ENCODE measurements at places on chromosomes 7 and 10.

DNA sequence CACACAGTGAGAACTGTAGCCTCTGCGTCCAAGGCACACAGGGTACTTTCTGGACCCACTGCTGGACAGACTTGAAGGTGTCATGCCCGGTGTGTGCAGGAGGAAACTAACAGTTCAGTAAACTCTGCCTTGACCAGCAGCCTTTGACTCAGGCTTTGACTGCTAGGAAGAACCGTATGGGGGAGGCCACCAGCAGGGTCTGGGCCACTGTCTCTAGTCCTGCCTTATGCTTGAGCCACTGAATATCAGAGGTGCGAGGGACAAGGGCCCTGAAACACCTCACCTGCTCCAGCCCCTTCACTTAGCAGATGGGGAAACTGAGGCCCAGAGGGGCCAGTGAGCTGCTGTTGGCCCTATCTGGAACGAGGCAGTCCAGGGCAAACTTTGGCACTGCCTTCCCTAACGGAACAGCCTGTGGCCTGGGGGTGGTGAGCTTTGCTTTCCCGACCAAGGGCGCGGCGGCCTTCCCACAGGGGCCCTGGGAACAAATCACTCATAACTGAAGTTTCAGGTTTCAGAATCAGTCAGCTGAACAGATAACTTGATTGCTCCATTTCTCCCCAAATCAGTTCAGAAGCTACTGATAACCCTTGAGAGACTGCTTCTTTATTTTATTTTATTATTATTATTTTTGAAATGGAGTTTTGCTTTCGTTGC lies 130.0 kb downstream of the FAM53B start:
- peak; percentile 77 for DNase-seq

DNA sequence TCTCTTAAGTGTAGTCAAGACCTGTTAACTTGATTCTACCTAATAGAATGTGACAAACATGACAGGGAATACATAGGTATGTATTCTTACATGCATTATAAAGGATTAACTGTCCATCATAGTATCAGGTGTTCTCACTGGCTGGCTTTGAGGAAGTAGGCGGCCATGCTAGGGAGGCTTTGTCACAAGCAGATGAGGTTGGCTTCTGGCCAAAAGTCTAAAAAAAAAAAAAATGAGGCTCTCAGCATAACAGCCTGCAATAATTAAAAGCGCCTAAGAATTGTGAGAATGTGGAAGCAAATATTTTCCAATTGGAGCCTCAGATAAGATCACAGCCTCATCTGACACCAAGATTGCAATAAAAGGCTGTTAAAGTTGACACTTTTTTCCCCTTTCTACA lies 1256.8 kb upstream of the SORCS1 start:
- no peak for DNase-seq

DNA sequence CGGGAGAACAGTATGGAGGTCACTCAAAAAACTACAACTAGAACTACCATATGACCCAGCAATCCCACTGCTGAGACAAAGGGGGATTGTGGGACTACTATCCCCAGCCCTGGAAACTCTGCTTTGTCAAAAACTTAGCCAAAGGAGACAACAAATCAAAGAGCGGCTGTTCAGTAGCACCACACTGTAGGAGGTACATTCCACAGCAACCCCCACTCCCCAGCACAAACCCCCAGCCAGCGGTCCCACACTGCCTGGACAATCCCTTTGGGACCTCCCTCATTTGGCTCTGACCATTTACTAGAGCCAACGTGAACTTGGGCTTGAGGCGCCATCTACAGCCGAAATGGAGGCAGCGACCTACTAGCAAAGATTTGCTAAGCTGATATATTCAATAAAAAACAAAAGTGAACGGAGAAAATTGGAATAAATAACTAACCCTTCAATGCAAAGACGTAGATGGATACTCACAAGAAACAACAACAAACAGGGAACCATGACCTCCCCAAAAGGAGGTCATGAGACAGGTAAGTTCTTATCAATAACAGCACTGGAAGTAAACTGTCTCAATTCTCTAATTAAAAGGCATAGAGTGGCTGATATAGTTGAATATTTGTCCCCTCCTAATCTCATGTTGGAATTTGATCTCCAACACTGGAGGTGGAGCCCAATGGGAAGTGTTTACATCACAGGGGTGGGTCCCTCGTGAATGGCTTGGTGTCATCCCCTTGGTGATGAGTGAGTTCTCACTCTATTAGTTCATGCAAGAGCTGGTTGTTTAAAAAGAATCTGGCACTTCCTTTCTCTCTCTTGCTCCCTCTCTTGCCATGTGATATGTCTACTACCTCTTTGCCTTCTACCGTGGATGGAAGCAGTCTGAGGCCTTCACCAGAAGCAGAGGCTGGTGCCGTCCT lies 119.0 kb upstream of the KCNMA1 start:
- DNase-seq = peak; percentile 47

GRCh38 chr10:85612378-85612775 lies 754.2 kb downstream of the GRID1 start:
- no peak for DNase-seq

DNA sequence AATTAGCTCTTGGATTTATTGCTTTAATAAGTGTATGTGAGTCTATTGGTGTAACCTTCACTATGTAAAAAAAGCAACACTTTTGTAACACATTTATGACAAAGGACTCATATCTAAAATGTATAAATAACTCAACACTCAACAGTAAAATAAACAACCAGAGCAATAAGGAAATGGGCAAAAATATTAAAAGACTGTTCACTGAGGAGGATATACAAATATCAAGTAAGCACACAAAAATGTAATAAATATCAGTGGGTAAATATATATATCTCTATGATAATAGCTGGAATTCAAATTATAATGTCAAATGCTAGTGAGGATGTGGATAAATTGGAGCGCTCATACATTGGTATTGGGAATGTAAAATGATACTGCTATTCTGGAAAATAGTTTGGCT lies 53.0 kb downstream of the HDAC9 start:
- DNase-seq = no peak

GRCh38 chr7:84923348-84923747 lies 263.5 kb downstream of the SEMA3D start:
- no peak for DNase-seq

DNA sequence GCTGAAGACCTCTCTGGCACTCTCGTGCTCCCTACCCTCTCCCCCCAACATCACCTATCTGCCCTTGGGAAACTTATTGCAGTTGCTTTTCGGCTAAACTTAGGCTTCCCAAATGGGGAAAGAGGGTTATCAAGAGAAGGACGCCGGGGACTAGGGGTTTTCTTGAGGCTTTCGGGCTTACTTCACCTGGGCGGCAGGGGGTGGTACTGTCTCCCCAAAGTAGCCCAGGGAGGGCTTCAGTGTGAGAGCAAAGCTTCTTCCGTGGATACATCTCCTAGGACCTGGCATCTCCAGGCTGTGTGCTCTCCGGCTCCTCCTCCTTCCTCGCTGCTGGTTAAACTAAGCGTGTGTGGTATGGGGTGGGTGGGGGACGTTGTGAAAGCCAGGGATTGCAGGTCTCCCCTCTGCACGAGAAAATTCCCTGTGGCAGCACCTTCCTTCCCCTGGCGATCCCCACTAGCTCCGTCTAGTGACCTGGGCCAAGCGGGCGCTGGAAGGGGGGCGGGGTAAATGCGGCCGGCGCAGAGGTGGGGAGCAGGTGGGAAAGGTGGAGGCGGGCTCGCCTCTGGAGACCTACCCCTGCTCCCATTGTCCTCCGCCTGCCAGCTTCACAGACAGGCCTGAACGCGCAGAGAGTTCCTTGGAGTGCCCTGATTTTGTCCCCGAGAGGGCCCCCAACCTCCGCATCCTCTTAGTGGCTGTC lies 1.1 kb downstream of the PLXDC2 start:
- peak; percentile 14 for DNase-seq

DNA sequence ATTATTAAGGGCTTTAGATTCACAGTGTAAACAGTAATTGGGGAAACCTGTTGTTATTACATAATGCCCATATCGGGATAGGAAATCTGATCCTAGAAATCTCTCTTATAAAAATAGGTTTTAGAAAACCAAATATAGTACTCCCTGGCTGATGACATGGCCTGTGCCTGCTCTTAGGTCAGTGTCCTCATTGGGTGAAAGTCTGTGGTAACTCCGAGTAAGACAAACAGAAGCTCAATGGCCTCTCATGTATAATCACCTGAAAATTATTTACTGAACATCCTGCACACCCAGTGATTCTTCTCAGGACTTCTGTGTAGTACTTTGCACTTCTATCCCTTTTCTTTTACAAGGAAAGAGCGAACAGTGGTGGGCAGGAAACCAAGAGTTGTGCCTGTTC lies 37.8 kb downstream of the SEM1 start:
- DNase-seq = no peak

DNA sequence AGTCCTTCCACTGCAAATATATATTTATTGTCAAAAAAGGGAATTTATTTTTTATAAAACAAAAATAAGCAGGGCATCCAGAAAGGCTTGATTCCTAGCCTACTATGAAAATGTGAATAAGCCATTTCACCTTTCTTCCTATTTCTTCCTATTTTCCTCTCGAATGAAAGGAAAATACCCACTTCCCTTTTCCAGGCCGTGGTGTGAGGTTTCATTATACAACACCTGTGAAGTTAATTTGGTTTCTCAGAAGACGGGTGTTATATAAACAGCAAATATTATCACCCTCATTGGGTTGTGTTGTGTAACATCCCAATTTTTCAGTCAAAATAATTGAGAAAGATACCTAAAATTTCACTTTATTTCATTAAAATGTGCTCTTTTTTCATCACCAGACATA lies 214.3 kb downstream of the DGKB start:
- DNase-seq = no peak

DNA sequence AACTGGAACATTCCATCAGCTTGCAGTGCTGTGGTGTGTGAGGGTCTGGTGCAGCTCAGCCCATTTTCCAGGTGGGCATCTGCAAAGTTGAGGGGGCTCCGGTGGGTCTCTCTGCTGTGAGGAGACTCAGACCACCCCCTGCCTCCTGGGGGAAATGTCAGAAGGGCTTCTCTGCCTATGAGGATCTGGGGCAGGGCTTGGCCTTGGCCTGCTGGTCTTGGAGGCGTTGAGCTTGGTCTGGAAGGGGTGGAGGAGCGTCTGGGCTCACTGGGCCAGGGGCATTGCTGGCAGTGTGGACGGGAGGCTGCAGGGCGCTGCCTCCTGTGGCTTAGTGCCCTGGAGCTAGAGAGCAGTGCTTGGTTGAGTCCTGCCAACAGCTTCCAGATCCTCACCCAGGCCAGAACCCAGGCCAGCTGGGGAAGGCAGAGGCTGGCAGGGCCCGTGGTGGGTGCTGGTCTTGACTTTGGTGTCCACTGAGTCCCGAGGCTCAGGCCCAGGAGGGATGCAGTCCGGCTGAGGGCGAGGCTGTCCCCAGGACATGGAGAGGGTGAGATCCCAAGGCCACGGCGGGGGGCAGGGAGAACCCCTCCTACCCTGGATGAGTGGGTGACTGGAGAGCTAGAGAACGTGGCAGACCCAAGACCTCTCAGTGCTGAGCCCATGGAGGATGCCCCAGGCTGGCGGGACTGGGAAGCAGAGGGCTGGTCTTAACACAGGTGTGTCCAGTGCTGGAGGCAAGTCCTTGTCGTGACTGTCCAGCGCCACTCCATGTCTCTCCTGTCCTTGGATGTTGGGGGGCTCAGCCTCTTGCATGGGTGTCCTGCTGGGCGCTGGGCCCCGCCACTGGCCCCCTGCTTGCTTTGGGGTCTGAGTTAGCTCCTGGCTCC lies 2.8 kb downstream of the SPRN start:
- no peak for DNase-seq

- DNase-seq = no peak
These were observed 379.3 kb upstream of the PCDH15 start for GRCh38 chr10:55180357-55180756.

- no peak for DNase-seq
These were observed 36.5 kb downstream of the RPA3 start for GRCh38 chr7:7681936-7682329.

All from GM20000 (cell line).